Stimulated activated naive CD4-positive, alpha-beta T cell (primary cell): ENCODE measurements at places on chromosomes 1 and 21.

- DNase-seq = no peak
Measured at GRCh38 chr1:38241594-38242334, 195.2 kb upstream of the POU3F1 start.

DNA sequence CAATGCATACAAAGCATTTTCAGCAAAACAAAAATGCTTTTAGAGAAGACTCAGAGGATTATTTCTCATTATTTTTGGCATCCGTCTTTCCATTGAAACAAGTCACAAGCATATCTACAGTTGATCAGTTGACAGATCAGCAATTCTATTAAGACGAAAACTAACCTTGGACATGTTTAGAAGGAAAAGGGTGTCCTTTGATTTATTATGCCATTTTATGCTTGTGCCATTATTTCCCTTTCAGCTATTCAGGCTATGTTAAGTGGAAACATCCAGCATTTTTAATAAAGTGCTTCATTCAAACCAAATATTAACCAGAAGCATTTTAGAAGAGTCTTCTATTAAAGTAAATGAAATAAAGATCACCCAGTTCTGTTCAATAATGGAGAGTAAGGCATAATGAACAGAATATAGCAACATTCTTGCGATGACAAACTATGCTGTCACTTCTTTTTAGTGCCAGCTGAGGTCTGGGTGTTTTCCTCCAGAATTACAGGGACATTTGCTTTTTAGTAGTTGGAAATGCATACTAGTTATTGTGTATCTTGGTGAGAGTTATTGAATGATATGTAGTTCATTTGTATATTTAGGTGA is 481.4 kb downstream of the PLA2G4A start:
- no peak for DNase-seq

GRCh38 chr1:156492013-156492590 is 8.5 kb downstream of the MEF2D start:
- DNase-seq = no peak

DNA sequence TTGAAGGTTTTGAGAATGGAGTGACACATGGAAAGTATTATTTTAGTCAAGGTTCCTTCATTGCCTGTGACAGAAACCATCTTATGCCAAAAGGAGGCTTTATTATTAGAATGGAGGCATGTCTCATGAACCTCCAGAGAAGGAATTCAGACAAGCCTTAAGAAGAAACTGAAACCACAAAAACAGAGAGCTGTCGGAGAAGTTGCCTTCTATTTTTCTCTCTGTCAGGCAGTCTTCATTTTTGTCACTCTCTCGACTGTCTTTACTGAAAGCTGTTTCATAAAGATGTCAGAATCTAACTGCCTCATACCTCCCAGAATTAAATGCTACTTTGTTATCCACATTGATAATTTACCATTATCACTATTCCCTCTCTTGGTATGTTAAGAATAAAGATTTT is 434.7 kb upstream of the ADGRL4 start:
- DNase-seq = no peak

DNA sequence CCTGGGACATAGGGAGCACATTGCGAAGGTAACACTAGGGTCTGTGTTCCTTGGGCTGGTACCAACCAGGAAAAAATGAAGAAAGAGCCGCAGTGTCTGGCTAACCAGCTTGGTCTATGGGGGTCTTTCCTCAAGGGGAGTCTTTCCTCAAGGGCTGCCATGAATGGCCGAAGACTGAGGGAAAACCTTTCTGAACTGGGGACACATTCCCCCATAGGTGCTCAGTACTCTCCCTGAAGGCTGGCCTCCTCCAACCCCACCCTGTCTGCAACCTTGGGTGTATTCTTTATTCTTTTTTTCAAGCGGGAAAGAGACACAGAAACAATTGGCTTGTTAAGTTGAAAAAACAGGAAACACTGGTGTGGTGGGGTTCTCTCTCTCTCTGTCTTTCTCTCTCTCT is 200.5 kb downstream of the BACH1 start:
- no peak for DNase-seq

DNA sequence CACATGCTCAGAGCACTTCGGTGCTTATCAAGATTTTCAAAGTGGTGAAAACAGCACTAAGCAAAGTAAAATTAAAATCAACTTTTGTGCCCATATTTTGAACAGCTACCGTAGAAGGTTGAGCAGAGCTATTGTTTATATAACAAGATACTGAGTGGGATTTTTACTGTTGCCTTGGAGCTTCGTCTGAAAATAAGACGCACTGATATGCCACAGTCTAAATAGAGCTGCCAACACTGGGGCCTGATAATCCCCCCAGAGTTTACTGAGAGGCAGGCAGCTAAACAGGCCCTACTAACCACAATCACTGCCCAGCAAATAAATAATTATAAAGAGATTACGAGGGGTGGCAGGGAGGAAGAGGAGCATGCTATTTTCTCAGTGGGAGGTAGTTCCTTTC is 650 bp upstream of the CCDC190 start:
- no peak for DNase-seq
